Right atrium auricular region (tissue), 2 donors: ENCODE measurements at places on chromosomes 5 and 9. TPM values are rescaled to one million over a fixed set of nuclear protein-coding genes. Genes with fewer than 3 reads are reported as not detected.
A peak's percentile ranks its signal among the peaks of the same experiment; 100 is the strongest.

The CD274 gene
- 6.6 TPM for total RNA-seq

DNA sequence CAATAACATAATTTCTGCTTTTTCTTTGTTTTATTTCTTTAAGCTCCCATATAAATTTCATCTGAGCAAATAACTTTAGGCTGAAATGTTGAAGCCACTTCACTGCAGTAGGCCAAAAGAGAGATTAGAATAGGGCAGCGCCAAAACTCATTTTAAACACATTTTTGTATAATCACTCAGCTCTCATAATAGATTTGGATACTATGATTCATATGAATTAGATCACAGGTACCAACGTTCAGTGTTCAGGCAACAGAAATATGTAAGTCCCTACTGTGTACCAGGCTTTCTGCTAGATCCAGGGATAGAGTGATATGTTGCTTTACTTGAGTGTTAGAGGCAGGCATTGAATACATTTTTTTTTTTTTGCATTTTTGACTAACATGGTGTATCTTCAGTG is 370.5 kb downstream of the PTPRD start:
- DNase-seq = no peak
- no peak overlapping the region for H3K4me3 ChIP-seq
- no peaks in the 10 kb centered on the region for H3K4me1 ChIP-seq

The FBP1 gene
- total RNA-seq = 4.1 TPM

The UGCG gene
- total RNA-seq = 10.8 TPM

The N4BP3 gene
- total RNA-seq = 0.85 TPM

The ADAMTS12 gene
- 1.7 TPM for total RNA-seq

The EGFLAM gene
- total RNA-seq = 8.8 TPM

DNA sequence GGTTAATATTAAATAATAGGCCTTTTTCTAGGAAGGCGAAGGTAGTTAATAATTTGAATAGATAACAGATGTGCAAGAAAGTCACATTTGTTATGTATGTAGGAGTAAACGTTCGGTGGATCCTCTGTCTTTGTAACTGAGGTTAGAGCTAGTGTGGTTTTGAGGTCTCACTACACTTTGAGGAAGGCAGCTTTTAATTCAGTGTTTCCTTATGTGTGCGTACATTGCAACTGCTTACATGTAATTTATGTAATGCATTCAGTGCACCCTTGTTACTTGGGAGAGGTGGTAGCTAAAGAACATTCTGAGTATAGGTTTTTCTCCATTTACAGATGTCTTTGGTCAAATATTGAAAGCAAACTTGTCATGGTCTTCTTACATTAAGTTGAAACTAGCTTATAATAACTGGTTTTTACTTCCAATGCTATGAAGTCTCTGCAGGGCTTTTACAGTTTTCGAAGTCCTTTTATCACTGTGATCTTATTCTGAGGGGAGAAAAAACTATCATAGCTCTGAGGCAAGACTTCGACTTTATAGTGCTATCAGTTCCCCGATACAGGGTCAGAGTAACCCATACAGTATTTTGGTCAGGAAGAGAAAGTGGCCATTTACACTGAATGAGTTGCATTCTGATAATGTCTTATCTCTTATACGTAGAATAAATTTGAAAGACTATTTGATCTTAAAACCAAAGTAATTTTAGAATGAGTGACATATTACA is 45.7 kb downstream of the TGFBR1 start:
- H3K4me3 ChIP-seq = no peak overlapping the region
- no peak for DNase-seq
- H3K4me1 ChIP-seq = no peaks in the 10 kb centered on the region
- no peaks in the 10 kb centered on the region for H3K27me3 ChIP-seq

The GARIN3 gene
- total RNA-seq = not detected

DNA sequence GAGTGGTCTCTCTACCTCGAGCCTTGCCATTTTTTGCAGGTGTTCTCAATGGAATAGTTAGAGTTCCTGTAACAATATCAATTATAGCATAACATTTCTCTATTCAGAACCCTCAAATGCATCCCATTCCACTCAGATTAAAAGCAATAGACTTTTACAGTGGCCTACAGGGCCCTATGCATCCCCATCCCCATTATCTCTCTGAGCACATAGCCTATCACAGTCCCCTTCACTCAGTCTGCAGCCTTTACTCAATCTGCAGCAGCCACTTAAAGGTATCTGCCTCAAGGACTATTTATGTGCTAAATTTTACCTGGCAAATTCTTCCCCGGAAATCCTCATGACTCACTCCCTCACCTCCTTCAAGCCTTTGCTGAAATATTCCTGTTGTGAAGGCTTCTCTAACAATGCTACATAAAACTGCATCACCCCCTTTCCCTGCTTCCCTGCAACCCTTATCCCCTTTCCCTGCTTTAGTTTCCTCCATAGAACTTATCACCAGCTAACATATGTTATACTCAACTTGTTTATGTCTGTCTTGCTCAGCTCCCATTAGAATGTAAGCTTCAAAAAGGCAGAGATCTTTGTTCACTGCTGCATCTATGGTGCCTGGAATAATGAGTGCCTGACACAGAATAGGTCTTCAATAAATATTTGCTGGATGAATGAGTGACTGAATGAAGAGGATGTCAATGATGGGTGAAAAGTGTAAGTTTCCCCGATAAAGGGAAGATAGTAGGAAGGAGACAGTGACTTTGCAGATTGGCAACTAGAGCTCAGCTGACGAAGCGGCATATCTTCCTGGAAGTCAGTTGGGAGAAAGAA is 54.1 kb upstream of the ZNF366 start:
- H3K27ac ChIP-seq = no peak overlapping the region
- H3K27me3 ChIP-seq = no peaks in the 10 kb centered on the region
- H3K4me3 ChIP-seq = no peak overlapping the region
- no peak for DNase-seq
- H3K36me3 ChIP-seq = no peaks in the 10 kb centered on the region
- no peaks in the 10 kb centered on the region for H3K4me1 ChIP-seq

GRCh38 chr5:3006961-3007551 is 255.6 kb upstream of the IRX2 start:
- H3K27me3 ChIP-seq = no peaks in the 10 kb centered on the region
- no peak for DNase-seq
- H3K36me3 ChIP-seq = no peaks in the 10 kb centered on the region
- no peaks in the 10 kb centered on the region for H3K4me1 ChIP-seq

The MCTP1 gene
- 10.0 TPM for total RNA-seq

The OLFML2A gene
- 53.2 TPM for total RNA-seq

GRCh38 chr5:56501781-56502557 is 268.8 kb upstream of the ANKRD55 start:
- H3K36me3 ChIP-seq = no peaks in the 10 kb centered on the region
- peaks cover 25% of the 10 kb centered on the region for H3K4me1 ChIP-seq
- H3K27ac ChIP-seq = no peak overlapping the region
- no peaks in the 10 kb centered on the region for H3K27me3 ChIP-seq
- H3K4me3 ChIP-seq = no peak overlapping the region

The PRSS3 gene
- not detected for total RNA-seq

The STC2 gene
- total RNA-seq = 16.1 TPM

The GABRA6 gene
- total RNA-seq = not detected

DNA sequence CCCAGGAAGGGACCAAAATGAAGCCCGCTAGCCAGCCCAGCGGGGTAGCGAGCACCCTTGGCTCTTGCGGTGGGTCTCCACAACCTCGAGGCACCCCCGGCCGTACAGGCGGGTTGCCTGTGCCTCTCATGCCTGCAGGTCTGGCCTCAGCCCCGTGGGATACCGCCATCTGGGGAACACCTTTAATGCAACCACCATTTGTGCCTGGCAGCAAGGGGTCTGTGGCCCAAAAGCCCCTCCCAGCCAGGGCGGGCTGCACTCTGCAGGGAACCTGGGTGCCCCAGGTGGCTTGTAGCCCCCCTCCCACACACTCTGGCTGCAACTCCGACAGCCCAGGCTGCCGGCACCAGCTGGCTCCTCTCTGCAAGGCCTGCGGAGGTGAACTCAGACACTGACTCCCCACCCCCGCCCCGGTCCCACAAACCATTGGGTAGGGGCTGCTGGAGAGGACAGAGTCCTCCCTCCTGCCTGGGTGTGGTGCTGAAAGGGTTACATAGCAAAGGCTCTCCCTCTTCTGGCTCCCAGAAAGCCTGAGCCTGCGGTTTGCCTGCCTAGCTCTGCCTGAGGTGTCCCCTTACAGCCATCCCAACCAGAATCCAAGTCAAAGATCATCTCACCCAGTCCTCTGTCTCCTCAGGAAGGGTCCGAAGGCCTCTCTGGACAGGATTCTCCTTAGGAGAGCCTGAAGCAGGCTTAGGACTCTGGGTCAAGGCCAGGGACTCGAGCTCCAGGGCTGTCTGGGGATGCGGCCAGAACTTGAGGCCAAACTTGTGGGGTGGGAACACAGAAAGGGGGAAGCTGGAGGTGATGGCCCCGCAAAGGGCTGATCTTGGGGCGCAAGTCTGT is 109.4 kb downstream of the PSD2 start:
- no peaks in the 10 kb centered on the region for H3K36me3 ChIP-seq
- DNase-seq = no peak
- no peak overlapping the region for H3K27ac ChIP-seq
- peak overlapping the region; percentile 57 for H3K4me3 ChIP-seq
- H3K27me3 ChIP-seq = no peaks in the 10 kb centered on the region

The CMBL gene
- 20.7 TPM for total RNA-seq

DNA sequence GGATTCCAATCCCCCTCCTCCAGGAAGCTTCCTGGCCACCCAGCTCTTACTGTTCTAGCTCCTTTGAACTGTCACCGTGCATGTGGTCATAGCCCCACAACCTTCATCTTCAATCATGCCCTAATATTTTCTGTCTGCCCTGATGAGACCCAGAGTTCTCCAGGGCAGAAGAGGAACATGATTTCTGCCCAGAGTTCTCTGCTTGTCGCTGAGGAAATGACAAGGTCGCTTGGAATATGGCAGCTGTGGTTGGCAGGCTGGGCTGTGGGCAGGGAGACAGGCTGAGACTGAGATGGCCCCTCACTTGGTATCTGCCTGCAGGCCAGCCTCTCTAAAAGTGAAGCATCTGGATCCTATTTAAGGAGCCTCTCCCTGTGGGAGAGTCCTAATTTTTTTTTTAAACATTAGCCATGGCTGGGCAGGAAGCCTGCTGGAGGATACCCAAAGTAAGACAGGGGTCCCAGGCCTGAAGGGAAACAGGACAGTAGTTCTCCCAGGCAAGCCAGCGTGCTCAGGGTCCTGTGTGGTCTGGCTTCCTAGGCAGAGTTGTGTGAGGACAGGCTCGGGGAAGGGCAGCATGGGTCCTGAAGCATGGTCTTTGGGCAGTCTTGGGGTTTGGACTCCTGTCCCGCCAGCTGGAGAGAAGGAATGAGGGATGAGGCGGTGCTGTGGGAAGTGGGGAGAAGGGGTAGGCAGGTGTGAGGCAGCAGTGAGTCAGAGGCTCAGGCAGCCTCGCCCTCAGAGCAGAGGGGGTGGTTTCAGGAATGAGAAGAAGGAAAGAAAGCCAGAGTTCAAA is 242.1 kb downstream of the FSTL4 start:
- no peaks in the 10 kb centered on the region for H3K36me3 ChIP-seq
- no peaks in the 10 kb centered on the region for H3K27me3 ChIP-seq
- no peak overlapping the region for H3K4me3 ChIP-seq
- no peak overlapping the region for H3K27ac ChIP-seq

The CAVIN4 gene
- 33.3 TPM for total RNA-seq

- H3K36me3 ChIP-seq = no peaks in the 10 kb centered on the region
- no peak for DNase-seq
- no peak overlapping the region for H3K27ac ChIP-seq
- no peaks in the 10 kb centered on the region for H3K27me3 ChIP-seq
- no peak overlapping the region for H3K4me3 ChIP-seq
- no peaks in the 10 kb centered on the region for H3K4me1 ChIP-seq
Observed at GRCh38 chr9:114117996-114118830, 19.1 kb upstream of the KIF12 start.

- no peak overlapping the region for H3K4me3 ChIP-seq
- H3K4me1 ChIP-seq = no peaks in the 10 kb centered on the region
- no peaks in the 10 kb centered on the region for H3K36me3 ChIP-seq
- no peaks in the 10 kb centered on the region for H3K27me3 ChIP-seq
Observed at GRCh38 chr5:31850981-31851689, 212.2 kb downstream of the PDZD2 start.

- no peak for DNase-seq
- H3K27me3 ChIP-seq = no peaks in the 10 kb centered on the region
- no peak overlapping the region for H3K27ac ChIP-seq
- H3K36me3 ChIP-seq = no peaks in the 10 kb centered on the region
Observed at GRCh38 chr5:58114324-58114723, 345.6 kb downstream of the PLK2 start.

DNA sequence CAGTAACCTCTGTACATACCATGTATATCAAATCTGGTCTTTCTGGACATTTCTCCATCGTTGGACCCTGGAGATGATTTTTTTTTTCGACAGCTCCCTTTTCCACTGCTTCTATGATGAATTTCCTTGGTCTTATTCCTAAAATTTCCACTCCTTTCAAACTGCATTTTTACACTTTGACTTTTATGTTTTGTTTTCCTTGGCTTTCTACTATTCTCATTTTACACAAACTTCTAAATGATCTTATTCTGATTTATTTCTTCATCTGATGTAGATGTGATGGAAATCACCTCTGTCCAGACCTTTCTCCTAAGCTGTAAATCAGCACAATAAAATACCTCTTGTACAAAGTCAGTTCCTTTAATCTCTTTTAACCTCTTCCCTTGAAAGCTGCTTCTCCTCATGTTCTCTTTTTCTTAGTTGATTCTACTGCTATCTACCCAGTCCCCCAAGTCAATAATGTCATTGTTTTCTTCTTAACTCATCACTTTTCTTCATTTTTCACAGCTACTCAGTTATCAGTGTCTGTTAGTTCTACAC is 48.7 kb upstream of the TUSC1 start:
- H3K27ac ChIP-seq = no peak overlapping the region
- no peaks in the 10 kb centered on the region for H3K36me3 ChIP-seq
- H3K27me3 ChIP-seq = no peaks in the 10 kb centered on the region
- H3K4me1 ChIP-seq = no peaks in the 10 kb centered on the region
- no peak for DNase-seq
- no peak overlapping the region for H3K4me3 ChIP-seq

The LCN1 gene
- total RNA-seq = not detected

GRCh38 chr5:62315376-62316175 is 9.6 kb downstream of the KIF2A start:
- no peak overlapping the region for H3K4me3 ChIP-seq
- H3K4me1 ChIP-seq = peaks cover 13% of the 10 kb centered on the region
- DNase-seq = no peak
- H3K27ac ChIP-seq = no peak overlapping the region
- H3K36me3 ChIP-seq = no peaks in the 10 kb centered on the region
- H3K27me3 ChIP-seq = no peaks in the 10 kb centered on the region

GRCh38 chr5:39253196-39253595 is 33.8 kb upstream of the FYB1 start:
- H3K4me3 ChIP-seq = no peak overlapping the region
- no peak overlapping the region for H3K27ac ChIP-seq
- DNase-seq = no peak
- H3K27me3 ChIP-seq = no peaks in the 10 kb centered on the region
- H3K4me1 ChIP-seq = no peaks in the 10 kb centered on the region

The CDX1 gene
- total RNA-seq = not detected

GRCh38 chr5:158888206-158888605 is 211.5 kb downstream of the EBF1 start:
- H3K27me3 ChIP-seq = no peaks in the 10 kb centered on the region
- no peak overlapping the region for H3K4me3 ChIP-seq
- H3K36me3 ChIP-seq = no peaks in the 10 kb centered on the region
- DNase-seq = no peak
- H3K27ac ChIP-seq = no peak overlapping the region
- H3K4me1 ChIP-seq = no peaks in the 10 kb centered on the region

GRCh38 chr5:129125819-129126218 is 31.3 kb downstream of the ISOC1 start:
- H3K4me1 ChIP-seq = peaks cover 4% of the 10 kb centered on the region
- no peak overlapping the region for H3K4me3 ChIP-seq
- no peak overlapping the region for H3K27ac ChIP-seq
- DNase-seq = no peak
- no peaks in the 10 kb centered on the region for H3K27me3 ChIP-seq
- no peaks in the 10 kb centered on the region for H3K36me3 ChIP-seq

GRCh38 chr5:166722939-166723338 is 1568.5 kb upstream of the WWC1 start:
- H3K4me1 ChIP-seq = no peaks in the 10 kb centered on the region
- DNase-seq = no peak
- no peaks in the 10 kb centered on the region for H3K27me3 ChIP-seq
- no peak overlapping the region for H3K4me3 ChIP-seq
- no peaks in the 10 kb centered on the region for H3K36me3 ChIP-seq
